ENCODE measurements at places on chromosomes 11 and 22.
A peak's percentile ranks its signal among the peaks of the same experiment; 100 is the strongest.

DNA sequence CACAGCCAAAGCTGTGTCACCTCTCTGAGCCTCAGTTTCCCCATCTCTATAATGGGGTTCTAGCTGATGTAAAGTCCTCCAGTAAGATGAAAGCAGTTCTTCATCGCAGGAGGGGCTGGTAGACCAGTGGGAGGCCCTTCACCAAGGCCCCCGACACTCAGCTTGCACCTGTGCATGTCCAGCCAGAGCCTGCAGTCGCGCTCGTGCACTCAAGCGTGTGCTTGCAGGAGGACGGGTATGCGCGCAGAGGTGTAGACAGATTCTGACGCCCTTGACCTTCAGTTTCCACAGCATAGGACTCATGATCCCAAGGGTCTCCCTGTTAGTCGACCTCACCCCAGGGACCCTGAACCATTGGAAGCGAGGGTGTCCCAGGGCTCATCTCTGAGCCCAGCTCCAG lies 633.7 kb downstream of the TBC1D22A start:
- no peak for DNase-seq

DNA sequence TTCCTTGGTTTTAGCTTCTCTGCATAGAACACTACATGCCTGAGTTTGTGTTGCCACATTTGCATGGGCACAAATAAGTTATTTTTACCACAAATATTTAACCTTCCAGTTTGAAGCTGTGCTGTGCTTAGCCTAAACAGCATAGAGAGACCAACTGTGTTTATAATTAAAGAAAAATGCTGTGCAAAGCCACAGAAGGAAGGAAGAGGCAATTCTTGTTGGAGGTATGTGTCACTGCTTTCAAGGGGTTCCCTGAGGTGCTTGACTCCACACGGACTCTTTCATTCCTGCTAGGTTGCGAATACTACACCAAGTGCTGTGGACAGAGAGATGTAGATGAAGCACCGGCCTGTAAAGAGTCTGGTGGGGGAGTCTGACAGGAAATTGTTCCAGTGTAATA lies 47.6 kb upstream of the OLFML1 start:
- DNase-seq = no peak

GRCh38 chr11:121793291-121793690 lies 322.7 kb downstream of the BLID start:
- DNase-seq = no peak

DNA sequence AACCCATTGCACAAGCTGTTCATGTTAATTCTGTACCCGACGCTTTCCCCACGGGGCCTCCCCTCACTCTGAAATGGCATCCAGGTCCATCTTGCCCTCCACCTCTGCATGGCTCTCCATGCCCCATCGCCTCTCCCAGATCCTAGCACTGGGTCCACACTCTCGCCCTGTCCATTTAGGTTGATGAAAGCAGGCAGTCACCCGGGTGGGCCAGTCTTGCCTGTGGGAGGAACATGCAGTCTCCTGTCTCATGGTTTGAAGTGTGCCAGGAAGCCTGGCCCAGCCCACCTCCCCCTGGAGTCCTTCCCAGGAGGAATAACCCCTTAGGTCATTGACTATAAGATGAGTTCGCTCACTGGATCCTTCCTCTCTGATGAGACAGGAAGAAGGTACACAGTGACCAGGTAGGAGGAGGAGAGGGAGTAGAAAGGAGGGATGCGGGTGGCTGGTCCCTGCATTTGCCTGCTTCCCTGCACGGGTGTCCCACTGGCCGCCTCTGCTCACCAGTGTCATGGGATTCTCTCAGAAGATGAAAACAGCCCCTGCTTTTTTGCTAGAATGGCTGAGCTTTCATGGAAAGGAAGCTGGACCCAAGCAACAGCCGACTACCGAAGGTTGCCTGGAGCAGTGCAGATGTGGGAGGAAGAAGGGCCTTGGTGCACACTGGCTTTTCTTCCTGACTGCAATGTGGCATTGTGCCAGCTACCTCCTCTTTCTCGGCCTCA lies 6.8 kb downstream of the TMEM121B start:
- no peak for DNase-seq

GRCh38 chr11:67382276-67383136 lies 9.1 kb upstream of the CLCF1 start:
- DNase-seq = peak; percentile 92

- DNase-seq = no peak
Measured at GRCh38 chr22:20863366-20863765, 4.6 kb downstream of the SNAP29 start.

DNA sequence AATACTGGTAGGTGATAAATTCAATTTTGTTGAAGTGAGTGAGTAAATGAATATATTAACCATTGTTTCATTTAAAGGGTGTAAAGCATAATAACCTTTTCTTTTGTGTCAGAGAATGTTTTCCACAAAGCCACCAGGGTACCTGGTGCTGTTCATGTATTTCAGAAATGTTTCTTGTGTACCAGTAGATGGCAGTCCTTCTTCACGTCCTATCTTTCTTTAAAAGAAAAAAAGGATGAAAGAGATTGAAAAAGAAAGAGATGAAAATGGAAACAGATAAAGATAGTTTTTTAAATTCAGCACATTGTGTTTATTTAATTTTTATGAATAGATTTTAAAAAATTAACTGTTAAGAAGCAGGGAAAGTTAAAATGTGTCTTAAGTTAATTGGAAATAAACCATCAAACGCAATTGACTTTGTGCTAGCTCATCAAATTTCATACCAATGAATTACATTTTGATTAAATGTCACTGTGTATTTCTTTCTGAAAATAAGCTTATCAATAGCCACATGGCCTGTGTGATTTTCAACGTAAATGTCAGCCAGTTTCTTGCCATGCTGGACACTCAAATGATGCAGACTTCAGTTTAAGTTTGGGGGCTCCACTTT lies 65.5 kb upstream of the CHORDC1 start:
- DNase-seq = no peak

DNA sequence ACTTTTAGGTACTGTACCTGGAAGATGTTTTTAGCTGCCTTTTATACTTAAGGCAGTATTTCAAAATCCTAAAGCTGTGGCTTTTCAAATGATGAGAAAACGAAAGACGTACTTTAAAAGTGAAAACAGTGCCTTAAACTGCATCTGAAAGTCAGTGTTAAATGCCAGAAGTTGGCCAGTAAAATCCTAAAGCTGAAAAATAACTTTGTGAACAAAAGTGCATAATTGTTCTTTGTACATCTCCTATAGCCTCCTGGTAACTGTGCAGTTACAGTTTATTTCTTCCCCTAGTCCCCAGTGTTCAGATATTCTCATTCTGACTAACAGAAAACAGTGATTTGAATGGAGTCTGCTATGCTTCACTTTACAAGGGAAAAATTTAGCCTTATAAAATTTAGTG lies 6.8 kb downstream of the EED start:
- no peak for DNase-seq

- no peak for DNase-seq
Measured at GRCh38 chr22:19195796-19196731, 17.5 kb upstream of the SLC25A1 start.

GRCh38 chr11:115518983-115519628 lies 14.9 kb upstream of the CADM1 start:
- DNase-seq = no peak

DNA sequence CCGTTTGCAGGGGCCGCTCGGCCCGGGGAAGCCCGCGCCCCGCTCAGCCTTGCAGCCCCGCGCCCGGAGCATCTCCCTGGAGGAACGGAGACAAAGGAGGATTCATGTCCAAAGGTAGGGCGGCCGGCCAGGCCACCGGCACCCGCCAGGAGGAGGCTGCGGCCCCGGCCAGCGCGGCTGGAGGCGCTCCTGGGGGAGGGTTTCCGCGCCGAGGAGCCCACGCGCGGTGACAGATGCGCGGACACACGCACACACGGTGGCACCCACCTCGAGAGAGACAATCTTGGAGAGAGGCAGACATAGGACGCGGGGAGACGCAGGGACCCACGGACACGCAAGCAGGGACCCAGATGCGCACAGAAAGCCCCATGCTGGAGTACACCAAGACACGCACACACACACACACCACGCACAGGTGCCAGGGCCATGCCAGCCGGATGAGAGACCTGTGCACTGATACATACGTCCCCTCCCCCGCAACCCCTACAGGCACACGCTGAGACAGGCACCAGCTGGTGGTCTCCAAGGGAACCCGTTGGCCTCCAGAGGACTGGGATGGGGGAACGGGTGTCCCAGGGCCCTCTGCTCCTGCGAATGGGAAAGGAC lies 7.8 kb downstream of the SEPTIN3 start:
- DNase-seq = peak; percentile 22

- DNase-seq = no peak
Measured at GRCh38 chr11:63766531-63767235, 1.9 kb downstream of the ZFTA start.

- no peak for DNase-seq
Measured at GRCh38 chr11:106733635-106734034, 284.6 kb downstream of the GUCY1A2 start.

GRCh38 chr11:65558002-65558929 lies at the start of gene LTBP3:
TSS of gene LTBP3 (minus strand) at chr11:65558359. CDS start at chr11:65557959, 400 bp downstream.
- DNase-seq = no peak

DNA sequence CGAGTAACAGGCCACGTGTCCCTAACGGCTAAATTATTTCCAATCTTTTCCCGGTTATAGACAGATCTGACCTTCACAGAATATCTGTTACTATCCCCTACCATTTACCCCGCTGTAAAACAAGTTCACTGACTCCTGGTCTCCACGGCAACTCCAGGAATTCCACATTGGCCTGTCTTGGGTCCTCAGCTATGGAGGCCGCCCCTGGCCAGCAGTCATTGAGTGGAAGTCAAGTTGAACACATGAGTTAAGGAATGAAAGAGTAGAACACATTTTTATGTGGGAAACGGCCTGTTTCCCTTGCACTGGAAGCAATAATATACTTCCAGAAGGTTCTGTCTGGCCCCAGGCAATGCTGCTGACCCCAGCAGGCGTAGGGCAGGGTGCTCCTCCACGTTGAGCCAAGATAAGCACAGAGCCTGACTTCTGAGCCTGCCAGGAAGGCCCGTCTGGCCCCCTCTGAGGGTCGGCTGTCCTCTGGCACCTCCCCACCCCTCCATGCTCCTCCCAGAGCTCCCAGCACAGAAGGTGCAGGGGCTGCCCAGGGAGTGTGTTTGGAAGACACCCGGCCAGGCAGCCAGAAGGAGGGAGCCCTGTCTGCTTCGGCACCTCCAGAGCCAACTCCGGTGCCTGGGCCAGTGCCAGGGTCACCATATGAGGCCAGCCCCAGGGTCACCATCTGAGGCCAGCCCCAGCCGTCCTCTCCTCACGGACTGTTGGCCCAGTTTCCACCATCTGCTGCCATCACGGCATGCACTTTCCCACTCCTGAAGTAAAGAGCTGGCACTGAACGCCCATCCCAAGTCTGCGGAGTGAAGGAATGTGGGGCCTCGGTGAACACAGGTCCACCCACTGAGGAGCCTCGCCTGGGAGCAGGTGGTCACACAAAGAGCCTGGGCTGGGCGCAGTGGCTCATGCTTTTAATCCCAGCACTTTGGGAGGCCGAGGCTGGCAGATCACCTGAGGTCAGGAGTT lies 813.2 kb downstream of the BRD1 start:
- DNase-seq = no peak

GRCh38 chr11:121163658-121164308 lies 62.7 kb downstream of the TECTA start:
- no peak for DNase-seq

DNA sequence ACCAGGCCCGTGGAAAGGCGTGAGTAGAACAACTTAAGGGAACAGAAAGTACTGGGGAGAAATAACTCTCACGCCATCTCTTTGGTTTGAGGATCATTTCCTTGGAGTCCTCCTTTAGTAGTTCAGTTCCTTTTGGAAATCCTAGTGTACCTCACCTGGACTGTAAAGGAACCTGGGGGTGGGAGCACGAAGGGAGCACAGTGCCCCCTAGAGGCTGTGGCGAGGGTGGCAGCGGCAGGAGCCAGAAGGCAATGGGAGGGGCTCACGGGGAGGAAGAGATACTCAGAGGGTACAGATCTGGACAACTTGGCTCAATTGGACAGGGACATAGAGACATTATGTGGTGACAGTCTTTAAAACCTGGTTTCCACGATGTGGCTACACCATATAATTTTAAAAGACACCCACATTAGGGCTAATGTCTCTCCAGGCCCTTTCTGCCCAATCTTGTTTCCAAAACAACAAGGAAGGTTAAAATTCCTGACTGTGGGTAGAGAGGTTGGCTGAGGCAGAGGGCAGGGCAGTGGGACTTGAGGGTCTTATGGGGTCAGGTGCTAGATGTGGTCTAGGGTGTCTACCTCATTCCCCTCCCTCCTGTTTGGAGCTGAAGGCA lies 87.0 kb downstream of the CSNK2A3 start:
- peak; percentile 79 for DNase-seq

DNA sequence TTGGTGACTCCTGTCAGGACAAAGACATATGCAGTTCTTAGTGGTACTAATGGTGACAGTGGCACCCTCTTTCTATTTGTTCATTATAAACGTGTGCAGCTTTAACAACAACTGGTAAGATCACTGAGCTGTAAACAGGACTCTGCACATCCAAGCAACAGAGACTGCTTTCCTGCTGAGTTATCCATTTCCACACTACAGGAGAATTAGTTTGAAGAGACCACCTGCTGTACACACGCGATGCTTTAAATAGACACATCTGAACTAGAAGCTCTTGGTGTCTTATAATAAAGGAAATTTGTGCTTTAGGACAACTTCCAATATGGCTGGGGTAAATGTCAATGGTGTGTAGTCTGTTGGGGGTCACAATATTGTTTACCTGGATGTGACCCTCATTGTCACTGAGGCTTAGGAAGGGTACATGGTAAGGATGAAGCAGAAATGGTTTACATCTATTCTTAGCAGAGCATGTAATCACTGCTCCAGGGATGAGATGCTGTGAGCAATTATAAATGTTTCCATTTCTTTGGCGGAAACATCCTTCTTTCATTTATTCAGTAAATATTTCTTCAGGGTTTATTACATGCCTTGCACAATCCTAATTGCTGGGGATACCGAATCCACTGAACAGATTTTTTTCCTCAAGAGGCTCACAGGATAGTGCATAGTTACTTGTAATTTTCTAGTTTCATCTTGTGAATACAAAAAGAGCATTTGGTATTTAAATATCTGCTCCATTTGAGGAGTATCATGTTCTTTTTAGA lies 354.0 kb upstream of the CCDC90B start:
- DNase-seq = no peak

- DNase-seq = peak; percentile 47
Measured at GRCh38 chr11:117143390-117143789, 697 bp upstream of the PAFAH1B2 start.

GRCh38 chr11:6127881-6128280 lies 20.4 kb downstream of the OR56B4 start:
- no peak for DNase-seq

- no peak for DNase-seq
Measured at GRCh38 chr11:64559351-64560138, 31.5 kb upstream of the SLC22A12 start.

DNA sequence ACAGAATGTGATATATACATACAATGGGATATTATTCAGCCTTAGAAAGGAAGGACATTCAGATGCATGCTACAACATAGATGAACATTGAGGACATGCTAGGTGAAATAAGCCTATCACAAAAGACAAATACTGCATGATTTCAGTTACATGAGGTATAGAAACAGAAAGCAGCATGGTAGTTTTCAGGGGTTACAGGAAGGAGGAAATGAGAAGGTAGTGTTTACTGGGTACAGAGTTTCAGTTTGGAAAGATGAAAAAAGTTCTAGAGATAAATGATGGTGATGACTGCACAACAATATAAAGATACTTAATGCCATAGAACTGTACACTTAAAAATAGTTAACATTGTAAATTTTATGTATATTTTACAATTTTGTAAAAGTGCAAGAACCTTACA lies 266.7 kb upstream of the C11orf87 start:
- DNase-seq = no peak
